Fibroblast of skin of left biceps (primary cell): ENCODE measurements at places on chromosomes 4 and X.

DNA sequence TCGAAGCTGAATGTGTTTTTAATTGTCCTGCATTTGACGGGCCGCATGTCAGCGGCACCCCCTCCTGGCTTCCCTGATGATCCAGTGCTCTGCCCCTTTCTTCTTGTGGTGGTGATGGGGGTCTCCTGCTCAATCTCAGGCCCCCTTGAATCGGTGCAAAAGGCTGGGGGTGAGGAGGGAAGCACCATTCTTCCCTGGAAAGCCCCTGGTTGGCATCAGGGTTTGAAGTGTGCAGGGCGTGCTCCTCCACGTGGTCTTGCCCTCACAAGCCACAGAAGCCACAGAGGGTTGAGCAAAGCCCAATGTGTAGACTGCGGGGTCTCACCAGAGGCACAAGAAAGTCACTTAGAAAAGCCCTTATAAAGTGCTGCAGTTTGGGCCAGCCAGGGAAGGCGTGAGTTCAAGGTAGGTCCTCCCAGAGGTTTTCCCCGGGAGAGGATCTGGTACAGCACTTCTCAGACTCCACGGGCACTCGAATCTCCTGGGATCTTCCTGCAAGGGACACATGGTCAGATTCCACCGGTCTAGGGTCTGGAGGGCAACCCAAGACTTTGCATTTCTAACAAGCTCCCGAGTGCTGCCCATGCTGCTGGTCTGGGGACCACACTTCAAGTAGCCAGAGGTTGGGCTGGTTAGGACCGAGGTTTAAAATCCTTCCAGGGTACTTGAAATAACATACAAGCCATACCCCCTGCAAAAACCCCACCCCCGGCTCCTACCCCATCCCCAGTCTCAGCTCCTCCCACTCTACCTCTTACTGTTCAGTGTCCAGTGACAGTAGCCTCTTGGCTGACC, 35.1 kb downstream of the PSAPL1 start:
- DNase-seq, result no peak

- no peak for DNase-seq
Observed at GRCh38 chrX:49077941-49078340, 1.7 kb downstream of the WDR45 start.

DNA sequence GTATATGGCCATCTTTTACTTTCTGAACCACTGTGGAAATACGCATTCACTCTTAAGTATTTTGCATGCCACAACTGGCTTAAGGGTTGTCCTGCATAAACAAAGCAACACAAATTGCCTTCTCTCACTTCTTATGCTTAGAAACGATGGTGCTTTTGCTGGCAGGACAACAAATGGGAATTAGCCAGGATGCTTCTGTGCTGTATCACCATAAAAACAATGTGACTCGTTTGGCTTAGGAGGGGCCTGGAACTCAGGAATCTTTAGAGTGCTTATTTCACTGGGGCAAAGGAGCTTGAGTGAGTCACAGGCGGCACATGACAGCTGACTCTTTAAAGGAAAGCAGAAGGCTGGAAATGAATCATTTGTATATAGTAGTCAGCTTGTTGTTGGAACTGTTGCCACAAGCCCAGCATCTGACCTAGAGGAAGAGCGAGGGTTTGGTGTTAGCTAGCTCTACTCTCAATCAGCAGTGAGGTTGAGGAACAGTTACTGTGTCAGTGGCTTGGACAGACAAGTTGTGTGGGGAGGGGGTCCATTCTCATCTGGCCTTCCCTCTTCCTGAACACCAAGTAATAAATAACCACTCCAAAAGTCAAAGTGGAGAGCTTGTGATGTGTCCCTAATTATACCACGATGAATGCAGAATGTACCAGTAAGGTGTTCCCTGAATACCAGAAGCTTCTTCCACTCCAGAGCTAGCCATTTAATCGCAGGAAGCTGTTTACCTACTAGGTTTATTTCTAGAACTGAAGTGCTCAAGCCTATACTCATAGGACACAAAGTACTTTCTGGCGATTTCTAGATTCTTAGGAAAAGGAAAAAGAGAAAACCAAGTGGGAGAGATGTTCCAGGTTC, 293.1 kb downstream of the CAMK2D start:
- DNase-seq, result peak; percentile 96

DNA sequence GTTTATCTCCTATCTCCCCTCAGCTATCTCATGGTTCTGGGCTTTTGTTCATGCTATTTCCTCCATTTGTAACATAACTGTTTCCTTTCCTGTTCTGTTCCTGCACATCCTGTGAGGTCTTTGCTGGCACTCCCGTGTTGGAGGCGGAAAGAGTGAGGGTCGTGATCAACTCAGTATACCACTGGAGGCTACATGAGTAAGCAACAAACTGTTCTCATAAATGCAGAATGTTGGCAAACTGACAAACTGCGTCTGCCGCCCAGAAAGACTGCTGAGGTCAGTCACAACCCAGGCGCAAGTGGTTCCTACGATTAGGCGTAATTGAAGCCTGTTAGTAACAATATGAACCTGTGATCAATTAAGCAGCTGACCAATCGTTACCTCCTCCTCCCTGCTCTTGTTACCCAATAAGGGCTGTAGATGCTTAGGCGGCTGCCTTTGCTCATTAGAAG, 48.8 kb downstream of the C4orf33 start:
- DNase-seq, result no peak

- DNase-seq, result no peak
Observed at GRCh38 chrX:413322-414201, 26.9 kb upstream of the PPP2R3B start.

DNA sequence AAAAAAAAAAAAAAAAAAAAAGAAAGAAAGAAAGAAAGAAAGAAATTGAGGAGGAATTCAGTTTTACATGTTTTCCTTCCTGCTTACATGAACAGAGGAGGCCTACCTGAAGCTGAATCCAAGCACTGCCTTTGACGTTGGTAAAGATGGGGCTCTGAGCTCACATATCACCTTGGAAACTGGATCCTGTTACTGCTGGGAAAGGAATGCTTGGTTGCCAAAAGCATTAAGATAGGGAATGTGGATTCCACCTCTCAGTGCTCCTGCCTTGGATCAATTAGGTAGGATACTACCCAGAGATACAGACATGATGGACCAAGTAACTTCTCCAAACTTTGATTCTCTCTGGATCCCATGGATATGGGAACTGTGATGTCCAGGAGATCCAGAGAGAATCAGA, 50.6 kb downstream of the NHS start:
- DNase-seq, result no peak

DNA sequence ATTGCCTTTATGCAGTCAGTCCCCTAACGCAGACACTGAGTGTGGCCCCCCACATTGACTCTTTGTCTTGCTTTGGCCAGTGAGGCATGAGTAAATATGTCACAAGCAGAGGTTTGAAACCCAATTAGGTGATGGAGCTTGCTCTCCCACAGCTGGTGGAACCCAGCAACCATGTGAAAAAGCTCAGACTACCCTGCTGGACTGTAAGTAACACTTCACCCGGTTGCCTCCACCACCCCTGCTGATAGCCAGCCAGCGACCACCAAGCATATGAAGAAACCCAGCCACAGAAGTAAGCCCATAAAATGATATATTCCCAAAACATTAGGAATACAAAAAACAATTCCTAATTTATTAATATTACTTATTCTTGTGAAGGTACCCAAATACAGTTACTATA, 21.6 kb upstream of the PDCL2 start:
- no peak for DNase-seq

- DNase-seq, result no peak
Observed at GRCh38 chr4:142406917-142407501, 439.1 kb downstream of the INPP4B start.

DNA sequence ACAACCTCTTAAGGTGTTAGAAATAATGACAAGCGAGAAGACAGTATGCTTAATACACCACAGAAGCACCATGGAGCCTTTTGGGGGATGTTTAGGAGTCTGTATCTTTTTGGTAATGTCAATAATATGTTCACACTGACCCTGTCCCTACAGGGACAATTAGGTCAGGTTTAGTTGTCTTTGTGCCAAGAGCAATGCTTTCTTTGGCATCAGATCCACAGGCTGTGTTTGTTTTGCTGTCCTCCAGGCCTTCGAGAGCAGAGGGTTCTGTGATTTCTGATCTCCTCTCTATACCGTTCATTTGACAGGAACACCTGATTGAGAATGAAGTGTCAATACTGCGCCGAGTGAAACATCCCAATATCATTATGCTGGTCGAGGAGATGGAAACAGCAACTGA, 153.8 kb downstream of the DCLK2 start:
- no peak for DNase-seq

DNA sequence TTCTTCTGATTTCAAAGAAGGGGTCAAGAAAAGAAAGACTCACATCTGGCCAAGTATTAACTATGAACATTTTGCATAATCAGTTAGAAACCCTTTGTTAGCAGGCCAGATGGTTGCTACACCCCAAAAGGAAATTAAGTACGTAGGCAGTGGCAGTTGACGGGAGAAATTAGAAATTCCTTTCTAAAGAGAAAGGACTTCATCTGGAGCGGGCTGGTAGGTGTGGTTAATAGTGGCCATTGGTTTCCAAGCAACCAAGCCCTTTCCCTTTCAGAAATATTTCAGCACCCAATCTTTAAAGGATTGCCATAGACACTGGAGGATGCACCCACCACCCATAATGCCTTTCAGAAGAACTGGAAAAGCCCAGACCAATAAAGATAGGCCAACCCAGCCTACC, 235.7 kb upstream of the LDB2 start:
- DNase-seq, result no peak

DNA sequence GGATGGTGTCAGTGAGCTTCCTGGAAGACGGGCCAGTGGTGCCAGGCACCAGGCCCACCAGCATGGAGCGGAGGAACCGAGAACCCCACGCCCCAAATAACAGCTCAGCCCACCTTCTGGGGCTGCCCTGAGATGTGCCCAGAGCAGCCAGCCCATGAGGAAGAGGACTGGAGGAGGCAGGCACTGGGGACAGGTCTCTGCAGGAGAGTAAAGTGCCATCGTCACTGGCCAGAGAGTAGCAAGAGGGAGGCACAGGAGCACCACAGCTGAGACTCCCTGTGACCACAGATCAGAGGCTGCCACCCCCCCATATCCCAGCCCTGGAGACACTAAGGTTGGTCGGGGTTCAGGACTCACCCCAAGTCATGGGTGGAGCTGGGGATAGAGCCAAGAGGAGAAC, 63.0 kb downstream of the PPP2R2C start:
- no peak for DNase-seq

DNA sequence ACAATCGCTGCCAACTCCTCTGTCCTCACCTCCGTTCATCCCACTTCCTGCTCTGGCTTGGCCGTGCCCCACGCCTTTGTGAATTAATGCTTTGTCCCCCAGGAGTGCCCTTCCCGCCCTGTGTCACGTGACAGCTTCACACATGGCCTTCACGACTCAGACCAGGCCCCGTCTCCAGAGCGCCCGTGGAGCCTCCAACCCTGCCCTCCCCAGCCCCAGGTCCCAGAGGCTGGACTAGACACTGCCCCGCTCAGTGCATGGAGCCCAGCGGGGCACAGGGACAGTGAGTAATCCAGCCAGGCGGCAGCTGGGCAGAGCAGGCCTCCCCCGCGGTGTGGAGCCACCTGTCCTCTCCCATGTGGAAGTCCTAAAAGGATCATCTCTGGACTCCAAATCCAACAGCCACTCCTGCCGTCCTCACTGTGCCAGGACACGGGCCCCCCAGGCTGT, 7.4 kb downstream of the ADRA2C start:
- no peak for DNase-seq

DNA sequence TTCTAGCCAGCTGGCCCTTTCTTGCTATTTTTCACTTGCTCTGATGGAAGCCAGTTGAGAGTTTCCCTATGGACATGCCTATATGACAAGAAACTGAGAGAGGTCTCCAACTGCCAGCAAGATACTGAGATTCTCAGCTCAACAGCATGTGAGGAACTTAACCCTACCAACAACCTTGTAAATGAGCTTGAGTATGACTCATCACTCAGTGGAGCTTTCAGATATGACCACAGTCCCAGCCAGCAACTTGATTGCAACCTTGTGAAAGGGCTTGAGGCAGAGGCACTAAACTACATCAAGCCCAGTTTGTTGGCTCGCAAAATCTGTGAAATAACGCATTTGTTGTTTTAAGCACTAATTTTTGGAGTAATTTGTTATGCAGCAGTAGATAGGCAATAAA, 175.8 kb downstream of the COMMD8 start:
- no peak for DNase-seq

DNA sequence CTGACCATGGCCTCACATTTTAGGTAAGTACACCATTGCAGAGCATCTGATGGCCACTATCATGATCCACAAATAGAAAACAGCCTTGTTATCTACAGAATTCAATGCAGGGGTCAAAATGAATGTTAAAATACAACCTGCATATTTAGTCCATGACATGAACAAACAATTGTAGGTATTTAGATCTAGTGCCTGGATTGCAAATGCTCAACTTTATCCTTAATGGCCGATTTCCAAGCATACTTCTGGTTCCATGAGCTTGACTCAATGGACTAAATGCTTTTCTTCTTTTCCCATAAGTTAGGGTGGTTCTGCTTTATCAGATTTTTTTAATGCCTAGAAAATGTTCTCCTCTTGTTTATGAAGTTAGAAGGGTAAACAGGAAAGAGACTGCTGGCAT, 139.2 kb upstream of the TTC29 start:
- no peak for DNase-seq

DNA sequence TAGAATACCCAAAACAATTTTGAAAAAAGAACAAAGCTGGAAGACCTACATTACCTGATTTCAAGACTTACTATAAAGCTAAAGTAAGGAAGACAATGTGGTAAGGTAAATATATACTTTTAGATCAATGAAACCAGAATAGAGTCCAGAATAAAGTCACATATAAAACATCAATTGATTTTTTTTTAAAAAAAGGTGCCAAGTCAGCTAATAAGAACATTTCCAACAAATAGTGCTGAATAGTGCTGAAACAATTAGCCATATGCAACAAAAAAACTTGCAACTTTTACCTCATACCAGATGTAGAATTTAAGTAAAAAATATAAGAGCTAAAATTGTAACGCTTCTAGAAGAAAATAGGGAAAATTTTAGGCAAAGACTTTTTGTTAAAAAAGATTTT, 73.0 kb upstream of the PDHA1 start:
- no peak for DNase-seq

DNA sequence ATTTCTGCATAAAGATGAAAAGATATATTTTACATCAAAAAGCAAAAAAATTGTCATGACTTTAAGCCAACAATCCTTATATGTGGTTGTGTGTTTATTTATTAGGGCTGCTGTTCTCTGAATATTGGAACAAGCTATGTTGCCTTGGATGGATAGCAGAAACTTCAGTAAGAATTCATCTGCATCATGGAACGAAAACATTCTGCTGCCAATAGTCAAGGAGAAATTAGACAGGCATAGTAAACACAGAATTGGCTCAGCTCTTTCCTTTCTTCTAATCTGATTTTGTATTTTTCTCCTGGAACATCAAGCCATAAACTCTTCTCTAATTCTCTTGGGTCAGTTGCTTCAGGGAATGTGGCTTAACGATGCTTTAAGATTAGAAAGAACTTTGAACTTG, 1257.0 kb downstream of the NLGN4X start:
- DNase-seq, result no peak

- DNase-seq, result no peak
Observed at GRCh38 chrX:153782313-153782712, 1.5 kb downstream of the SRPK3 start.

- peak; percentile 62 for DNase-seq
Observed at GRCh38 chrX:54921427-54922021, 900 bp downstream of the TRO start.

- DNase-seq, result peak; percentile 38
Observed at GRCh38 chr4:53583513-53583912, 7.8 kb downstream of the LNX1 start.
